Endothelial cell of umbilical vein (primary cell): ENCODE measurements at places on chromosomes 6 and 20. TPM values are rescaled to one million over a fixed set of nuclear protein-coding genes. Genes with fewer than 3 reads are reported as not detected.

DNA sequence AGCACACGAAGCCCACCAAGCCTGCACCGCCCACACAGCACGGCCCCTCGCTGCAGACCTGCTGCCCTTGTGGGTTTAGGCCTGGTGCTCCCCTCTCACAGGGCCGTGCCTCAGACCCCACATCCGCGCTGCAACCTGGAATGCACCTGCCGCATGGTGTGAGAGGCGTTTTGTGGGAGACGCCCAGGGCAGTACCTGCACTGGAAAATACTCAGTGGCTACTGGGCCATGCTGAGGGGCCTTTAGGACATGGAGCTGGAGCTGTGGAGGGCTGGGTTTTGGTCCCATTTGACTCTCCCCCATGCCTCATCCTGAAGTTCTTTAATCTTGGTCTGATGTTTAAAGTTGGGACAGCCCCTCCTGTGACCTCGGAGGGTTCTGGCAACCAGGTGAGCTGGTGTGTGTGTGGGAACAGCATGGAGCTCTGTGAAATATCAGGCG lies 116.3 kb downstream of the ERMARD start:
- DNase-seq = no peak

GRCh38 chr6:138240476-138241245 lies 22.4 kb upstream of the PBOV1 start:
- no peak for DNase-seq

GRCh38 chr20:57879437-57879778 lies 169.6 kb upstream of the PMEPA1 start:
- no peak for DNase-seq

Gene PTCRA
- total RNA-seq = not detected in 2 replicates

Gene OXT
- total RNA-seq = not detected in 2 replicates

Gene ECT2L
- not detected in 2 replicates for total RNA-seq
